ENCODE measurements at places on chromosomes 4 and X.

- no peak for DNase-seq
Measured at GRCh38 chr4:123167931-123168330, 228.7 kb upstream of the SPRY1 start.

- no peak for DNase-seq
Measured at GRCh38 chrX:2958199-2958598, 29.1 kb upstream of the ARSD start.

DNA sequence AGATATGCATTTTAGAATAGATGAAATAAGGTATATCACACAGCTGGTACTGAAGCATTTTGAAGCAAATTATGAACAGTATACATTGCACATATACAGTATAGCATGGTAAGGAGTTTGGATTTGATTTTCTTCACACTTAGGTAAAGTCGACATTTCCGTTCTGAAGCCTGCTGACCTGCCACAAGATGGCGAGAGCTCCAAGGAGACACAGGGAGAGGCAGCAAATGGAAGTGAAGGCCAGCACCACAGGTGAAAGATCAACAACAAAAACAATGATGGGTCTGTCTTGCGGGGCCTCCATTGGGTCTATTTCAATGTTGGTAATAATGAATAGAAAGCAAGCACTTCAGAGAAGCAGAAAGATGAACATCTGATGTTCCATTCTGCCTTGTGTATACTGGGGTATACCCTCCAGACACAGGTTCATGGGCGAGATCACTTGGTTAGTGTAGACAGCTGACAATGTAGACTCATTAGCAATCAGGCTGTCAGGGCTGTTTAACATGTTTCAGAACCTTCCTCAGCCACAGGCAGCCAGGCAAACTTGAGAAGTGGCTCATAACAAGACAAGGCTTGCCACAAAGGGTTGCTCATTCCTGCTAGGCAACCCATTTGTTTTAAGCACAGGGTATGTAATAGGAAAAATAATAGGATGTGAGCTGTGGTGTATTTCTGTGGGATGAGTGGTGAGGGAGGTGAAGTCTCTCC lies 21.4 kb upstream of the NOX1 start:
- peak; percentile 15 for DNase-seq

GRCh38 chrX:125004799-125005198 lies 314.9 kb upstream of the TEX13C start:
- DNase-seq = no peak

DNA sequence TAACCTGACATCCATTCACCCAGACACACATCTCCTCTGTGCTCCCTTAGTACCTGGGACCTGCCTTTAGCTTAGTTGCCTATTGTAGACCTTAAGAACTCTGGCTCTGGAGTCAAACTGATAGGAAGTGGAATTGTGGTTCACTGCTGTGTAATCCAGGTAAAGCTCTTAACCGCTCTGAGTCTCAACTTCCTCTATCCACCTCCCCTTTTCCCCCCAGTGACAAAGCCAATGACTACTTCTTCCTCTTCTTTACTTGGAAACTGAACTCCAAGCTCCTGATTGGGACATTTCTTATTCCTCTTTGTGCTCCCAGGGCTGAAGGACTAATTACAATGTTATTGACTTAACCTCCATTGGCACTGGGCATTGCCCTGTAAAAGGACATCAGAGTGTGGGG lies 94.1 kb downstream of the DRD5 start:
- DNase-seq = no peak

DNA sequence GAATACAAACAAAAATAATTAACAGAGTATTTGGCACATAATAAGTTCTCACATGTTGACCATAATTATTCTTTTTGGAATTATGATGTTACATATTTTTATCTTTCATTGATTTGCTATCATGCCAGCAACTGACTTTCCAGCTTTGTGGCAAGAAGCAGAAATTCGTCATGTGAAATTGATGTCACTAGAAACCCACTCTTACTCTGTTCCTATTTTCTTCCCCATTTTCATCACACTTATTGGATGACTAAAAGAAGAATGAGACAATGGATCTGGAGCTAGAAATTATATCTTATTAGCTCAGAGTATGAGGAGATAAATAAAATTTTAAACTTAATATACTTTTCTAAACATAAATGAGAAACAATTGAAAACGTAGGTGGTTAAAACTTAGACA lies 31.9 kb downstream of the EGF start:
- no peak for DNase-seq

DNA sequence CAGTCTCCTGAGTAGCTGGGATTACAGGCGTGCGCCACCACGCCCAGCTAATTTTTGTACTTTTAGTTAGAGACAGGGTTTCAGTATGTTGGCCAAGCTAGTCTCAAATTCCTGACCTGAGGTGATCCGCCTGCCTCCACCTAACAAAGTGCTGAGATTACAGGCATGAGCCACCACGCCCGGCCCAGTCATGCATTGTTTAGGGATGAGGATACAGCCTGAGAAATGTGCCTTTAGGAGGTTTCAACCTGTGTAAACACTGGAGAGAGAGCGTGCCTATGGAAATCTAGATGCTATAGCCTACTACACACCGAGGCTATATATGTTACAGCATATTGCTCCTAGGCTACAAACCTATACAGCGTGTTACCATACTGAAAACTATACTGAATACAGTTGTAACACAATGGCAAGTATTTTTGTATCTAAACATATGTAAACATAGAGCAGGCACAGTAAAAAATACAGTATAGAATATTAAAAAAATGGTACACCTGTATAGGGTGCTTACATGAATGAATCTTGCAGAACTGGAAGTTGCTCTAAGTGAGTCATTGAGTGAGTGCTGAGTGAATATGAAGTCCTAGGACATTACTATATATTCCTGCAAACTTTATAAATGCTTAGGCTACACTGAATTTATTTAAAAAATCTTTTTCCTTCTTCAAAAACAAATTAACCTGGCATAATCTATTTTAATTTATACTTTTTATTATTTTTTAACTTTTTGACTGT lies 588.2 kb upstream of the ADGRL3 start:
- DNase-seq = no peak

- no peak for DNase-seq
Measured at GRCh38 chr4:17132226-17132625, 233.8 kb upstream of the LDB2 start.

DNA sequence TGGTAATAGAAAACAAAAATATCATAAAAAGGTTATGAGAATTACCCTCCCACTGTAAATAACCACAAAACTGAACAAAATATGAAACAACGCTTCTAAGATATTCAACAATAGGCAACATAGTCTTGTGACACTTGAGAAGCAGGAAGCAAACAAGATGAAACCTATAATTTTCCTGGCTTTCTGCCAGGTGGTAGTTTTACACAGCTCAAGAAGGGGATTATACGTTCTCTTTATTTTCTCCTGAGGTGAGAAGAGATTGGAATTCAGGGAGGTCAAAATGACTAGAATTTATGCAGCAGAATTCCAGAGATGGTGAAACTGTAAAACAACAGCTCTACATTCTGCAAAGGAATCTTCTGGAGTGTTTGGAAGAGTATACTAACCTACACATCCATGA lies 186.0 kb downstream of the HHIP start:
- DNase-seq = no peak

DNA sequence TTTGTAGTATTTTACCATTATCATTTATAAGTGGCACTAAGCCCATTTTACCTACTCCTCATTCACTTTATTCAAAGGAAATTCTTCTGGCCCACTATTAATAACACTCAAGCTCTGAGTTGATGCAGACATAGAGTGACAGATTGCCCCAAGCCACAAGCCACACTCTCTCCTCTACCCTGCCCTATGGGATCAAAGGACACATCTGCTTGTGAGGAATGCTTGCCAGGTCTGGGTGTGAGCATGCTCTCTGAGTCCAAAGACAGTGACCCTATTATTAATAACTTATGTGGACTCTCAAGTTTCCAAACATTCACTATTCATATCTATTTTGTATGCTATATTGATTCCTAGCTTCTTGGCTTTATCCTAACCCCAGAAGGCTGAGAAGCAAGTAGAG lies 18.5 kb downstream of the ETNPPL start:
- peak; percentile 38 for DNase-seq

DNA sequence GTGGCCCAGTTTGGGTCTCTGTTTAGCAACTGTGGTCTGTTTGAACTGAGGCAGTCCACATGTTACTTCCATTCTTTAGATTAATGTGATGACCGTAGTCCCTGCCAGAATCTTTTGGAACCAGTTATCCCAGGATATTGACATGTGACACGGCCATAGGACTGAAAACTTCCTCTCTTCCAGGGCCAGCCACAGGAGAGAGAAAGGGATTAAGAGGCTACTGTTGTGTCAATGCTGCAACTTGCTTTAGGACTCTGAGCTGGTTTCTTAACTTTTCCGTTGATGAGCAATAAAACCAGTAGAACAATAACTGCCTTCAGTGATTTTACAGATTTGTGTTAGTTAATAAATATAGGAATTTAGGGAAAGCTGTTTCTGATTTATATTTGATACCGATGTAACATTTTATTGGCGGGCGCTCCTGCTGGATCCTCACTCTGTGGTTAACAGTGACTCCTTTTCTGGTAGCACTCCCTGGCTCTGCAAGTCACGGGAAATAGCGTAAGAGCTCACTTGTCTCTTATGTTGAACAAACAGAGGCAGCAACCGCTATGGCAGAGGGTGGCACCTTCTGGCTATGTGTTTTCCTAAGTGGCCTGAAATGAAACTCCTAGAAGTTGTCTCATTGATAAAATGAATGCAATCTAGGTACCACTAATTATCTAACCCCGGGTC lies 2.5 kb downstream of the TENM3 start:
- no peak for DNase-seq

- no peak for DNase-seq
Measured at GRCh38 chrX:43845776-43846175, 36.5 kb downstream of the MAOB start.

DNA sequence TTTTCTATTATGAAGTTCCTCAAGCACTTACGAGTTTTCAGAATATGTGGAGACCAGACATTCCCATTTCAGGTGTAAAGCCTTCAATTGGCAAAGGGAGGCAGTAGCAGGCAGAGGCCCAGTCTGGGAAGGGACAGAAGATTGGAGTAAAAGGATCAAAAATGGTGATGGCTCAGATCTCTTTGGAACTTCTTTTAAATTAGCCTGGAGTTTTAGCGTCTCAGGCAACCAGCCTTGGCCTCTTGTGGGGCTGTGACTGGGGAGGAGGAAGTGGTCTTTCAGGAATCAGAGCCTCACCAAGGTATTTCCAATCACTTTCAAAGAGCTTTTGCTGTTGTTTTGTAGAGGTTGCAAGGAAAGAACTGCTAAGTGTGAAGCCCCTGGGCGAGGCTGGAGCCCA lies 239.1 kb downstream of the FRAS1 start:
- no peak for DNase-seq

DNA sequence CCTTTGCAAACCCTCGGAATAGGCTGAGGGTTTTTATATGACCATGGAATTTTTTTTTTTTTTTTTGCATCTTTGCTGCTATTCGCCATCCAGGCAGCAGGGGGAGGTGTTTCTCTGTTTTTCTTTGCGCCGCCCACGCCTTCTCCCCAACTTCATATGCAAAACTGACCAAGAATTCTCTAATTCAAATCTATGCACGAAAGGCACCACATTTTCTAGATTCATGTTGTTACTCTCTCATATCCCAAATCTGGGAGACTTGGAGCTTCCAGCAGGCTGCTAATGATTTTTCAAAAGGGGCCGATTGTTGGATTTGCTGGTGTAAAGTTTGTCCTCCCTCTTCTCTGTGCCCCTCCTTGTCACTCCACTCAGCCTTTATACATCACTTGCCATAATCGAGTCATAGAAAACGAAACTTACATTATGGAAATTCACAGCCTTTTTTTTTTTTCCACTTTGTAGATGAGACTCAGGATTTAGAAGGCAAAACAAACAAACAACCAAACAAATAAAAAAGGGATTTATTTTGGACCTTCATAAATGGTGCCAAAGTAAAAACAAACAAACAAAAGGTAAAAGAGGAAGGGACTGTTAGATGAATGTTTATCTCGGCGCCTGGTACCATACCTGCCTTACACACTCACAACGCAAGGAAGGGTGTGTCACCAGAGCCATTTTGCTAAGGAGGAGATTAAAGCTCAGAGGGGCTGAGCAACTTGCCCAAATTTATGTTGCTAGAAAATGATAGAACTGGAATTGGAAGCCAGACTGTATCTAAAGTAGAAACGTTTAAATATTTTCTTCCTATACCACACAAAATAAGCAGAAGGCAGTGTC lies 29.3 kb upstream of the BOD1L1 start:
- peak; percentile 90 for DNase-seq

DNA sequence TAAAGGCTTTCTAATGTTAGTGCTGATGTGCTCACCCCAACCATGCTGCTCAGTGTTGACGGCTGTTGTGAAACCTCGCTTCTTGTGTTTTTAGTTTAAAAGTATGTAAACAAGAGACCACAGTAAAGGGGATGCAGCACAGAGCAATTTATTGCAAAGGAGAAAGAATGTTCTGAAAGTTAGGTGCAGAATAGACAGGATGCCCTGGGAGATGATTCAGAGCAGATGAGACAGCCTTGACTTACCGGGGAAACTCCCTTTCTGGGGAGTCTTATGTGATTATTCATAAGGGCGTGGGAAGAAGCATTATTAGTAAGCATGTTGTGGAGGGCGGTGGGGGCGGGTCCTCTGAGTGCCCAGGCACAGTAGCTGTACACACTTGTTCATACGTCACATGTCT lies 47.7 kb downstream of the EVC start:
- DNase-seq = no peak

DNA sequence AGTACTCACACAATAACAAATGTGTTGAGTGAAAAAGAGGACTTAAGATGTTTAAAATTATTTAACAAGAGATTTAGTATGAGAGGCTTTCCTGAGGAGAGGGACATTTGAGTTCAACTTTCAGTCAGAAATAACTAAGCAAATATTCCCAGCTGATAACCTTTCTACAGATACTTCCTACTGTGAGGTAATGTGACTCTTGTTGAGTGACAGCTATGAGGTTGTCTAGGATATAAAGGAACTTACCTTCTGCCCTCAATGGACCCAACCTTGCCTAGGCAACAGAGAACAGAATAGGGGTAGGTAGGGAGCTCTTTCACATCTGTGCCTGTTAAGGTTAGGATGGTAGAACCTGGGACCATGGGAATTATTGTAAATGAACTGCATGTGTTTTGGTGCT lies 54.7 kb downstream of the GLUD2 start:
- DNase-seq = no peak

DNA sequence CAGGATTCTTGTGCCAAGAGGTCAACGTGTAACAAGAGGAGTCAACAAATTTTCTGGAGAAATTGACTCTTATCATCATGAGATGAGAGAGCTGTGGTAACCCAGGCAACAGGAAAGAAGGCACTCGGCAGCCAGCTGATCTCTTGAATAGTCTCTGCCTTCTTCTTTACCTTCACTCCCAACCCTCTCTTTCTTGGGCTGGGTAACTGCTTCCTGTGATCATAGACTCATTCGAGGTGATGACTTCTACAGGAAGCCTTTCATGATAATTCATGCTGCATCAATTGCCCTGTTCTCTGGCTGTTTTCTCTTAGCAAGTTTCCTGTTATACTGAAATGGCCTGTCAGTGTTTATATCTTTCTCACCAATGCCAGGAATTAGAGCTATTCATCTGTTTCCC lies 70.8 kb upstream of the FSTL5 start:
- DNase-seq = no peak

Measured in retina (tissue), 1 donor.